ENCODE measurements at places on chromosomes 11 and 22.

DNA sequence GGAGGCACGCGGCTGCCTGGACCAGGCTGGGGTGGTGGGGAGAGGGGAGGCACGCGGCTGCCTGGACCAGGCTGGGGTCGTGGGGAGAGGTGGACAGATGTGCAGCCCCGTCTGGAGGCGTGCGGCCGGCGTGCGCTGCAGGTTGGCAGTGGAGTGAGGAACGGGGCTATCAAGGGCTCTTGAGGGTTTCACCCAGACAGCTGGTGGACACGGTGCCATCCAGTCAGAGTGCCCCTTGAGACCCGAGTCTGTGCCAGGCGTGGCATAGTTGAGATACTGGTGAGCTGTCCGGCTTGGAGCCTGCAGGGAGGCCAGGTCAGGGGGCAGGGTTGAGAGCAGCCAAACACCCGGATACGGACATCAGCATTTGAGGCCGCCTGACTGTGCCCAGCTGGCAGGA, 1.5 kb upstream of the GRAMD4 start:
- no peak for DNase-seq

DNA sequence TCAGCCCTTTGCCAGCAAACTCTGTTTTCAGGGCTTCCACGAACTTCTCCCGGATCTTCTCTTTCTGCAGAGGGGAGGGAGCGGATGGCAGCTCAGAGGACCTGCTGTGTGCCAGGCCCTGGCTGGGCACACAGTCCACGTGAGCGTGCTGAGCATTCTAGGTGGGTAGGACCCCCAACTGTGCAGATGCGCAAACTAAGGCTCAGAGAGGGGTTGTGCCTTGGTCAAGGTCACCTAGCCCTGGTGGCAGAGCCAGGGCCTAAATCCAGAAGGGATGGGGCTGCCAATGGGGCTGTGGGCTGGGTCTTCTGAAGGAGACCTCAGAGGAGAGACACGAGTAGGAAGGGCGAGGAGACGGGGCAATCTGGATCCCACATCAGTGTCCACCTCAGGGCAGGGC, 10.8 kb downstream of the PMM1 start:
- DNase-seq = no peak

GRCh38 chr11:3022300-3022967, 30.3 kb upstream of the NAP1L4 start:
- DNase-seq = no peak

- DNase-seq = no peak
Measured at GRCh38 chr22:39558254-39558727, 12.3 kb upstream of the CACNA1I start.

DNA sequence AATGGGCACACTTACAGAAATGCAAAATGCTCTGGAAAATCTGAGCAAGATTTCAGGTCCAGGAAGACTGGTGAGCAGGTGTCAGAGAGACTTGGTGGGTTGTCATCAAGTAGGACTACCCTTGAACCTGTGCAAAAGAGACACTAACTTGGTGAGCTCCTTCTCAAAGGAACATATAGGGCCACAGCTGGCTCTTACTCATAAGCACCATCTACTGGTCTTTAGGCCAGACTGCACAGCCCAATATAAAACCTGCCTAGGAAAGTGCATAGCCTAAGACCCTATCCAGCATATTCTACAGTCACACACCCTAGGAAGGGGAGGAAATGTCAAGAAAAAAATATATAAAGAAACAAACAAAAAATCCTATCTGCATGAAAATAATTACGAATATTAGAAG, 18.2 kb upstream of the OR10W1 start:
- DNase-seq = no peak

- DNase-seq = no peak
Measured at GRCh38 chr11:69453151-69453550, 28.3 kb upstream of the LINC01488 start.

DNA sequence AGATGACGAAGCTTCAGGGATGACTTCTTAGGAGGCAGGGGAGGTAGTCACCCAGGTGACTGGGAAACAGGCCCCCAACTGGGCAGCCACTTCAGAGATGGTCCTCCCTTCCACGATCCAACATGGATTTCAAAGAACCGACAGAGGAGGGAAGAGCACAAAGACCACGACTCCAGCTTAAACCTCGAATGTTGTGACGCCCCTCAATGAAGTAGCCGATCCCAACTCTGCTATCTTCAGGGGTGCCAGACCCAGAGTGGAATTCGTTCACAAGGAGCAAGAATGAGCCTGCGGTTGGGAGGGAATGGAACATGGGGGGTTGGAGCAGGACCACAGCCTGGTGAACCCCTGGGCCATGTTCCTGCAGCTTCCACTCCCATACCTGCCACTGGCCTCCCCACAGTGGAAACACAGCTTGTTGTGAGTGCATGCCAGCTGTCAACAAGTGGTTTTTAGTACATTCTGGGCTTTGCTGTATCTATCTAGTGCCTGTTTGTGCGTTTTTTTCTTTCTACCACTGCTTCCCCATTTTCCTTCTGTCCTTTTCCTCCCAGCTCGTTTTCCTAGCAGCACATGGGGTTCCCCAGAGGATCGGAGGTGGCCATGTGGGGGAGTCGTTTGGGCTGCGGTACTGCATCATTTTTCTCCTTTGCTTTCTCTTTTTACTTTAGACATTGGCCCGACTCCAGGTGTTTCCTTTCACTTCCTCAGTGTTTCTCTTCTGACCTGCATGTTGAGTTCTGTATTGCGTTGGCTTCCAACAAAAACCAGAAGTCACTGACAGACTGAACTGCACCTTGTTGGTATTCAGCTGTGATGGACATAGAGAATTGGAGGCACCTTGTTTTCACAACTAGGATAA, 65.8 kb downstream of the MORC2 start:
- no peak for DNase-seq

GRCh38 chr11:18669219-18669596, 29.4 kb upstream of the TMEM86A start:
- DNase-seq = no peak

GRCh38 chr11:108009497-108010370, 1.0 kb downstream of the CUL5 start:
- no peak for DNase-seq

- no peak for DNase-seq
Measured at GRCh38 chr22:29225422-29226090, 19.9 kb downstream of the EMID1 start.

DNA sequence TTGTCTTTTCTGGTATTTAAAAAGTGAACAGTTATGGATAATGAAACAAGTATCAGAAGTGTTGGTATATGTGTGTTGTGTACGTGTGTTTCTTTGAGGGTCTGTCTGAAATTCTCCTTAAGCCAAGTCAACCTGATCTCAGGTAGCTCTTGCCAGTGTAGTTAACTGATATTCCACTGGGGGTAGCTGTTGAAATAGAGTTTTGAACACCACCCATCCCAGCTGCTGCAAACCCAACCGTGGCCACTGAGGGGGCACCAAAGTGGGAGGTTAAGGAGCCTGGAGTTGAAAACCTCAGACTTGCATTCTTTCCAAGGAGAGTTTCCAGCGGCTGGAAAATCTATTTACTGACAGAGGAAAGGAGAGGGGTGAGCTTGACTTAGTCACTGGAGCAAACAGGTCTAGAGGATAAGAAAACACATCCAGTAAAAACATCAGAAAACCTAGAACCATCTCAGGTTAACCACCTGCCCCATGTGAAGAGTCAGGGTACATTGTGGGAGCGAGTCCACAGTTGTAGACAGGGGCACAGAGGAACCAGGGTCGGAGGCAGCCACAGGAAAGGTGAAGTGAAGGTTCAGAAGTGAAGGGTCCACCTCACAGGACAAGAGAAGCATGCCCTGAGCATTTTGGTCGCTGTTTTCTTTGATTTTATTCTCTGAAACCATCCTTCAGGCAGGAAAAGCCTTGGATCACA, 8.8 kb upstream of the CUL5 start:
- DNase-seq = no peak

DNA sequence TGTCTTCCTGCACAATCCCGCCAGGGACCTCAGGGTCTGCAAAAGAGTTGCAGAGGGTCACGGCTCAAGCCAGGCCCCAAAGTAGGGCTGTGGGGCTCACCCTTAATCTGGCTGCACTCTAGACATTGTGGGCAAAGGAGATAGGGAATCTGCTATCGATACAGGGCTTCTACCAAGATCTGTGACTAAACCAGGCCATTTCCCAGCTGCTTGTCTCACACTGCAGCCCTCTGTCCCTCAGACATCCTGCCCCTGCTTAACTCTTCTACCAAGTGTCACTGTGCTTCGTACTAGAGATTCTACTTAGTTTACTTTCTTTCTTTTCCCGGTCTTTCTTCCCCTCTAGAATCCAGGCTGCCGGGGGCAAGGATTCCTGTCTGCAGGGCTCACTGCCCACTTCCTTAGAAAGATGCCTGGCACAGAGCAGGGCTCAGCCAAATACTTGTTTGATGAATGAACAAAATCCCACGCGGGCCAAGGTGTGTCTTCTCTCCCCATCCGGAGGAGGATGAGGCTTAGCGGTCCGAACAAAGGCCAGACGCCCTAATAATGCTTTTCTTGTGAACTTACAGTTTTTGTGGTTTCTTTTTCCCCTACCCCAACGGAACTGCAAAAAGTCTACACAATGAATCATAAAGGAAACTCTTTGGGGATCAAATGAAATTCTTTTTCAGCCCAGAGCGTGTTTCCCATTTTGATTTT, 61.3 kb upstream of the ANO1 start:
- DNase-seq = no peak

GRCh38 chr11:46315783-46316563, 31.3 kb upstream of the DGKZ start:
- no peak for DNase-seq

GRCh38 chr11:17597770-17598169, 50.7 kb downstream of the OTOG start:
- DNase-seq = no peak

- DNase-seq = no peak
Measured at GRCh38 chr22:43572710-43573109, 160.9 kb downstream of the MPPED1 start.

DNA sequence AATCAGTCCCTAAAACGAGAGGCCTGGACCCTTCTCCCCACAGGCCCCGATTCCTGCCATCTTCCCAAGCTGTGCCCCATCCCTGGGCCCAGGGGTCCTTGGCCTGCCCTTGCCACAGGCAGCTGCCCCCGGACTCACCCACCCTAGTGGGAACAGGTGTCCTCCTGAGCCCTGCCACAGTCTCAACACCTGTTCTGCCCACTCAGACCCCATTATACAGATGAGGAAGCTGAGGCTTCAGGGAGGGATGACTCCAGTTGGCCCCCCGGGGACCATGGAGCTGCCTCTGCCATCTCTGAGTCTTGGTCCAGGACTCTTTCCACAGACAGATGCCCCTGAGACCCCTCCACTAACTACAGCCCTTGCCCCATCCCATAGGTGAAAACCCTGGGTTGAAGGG, 15.9 kb downstream of the MYBPC3 start:
- DNase-seq = no peak

DNA sequence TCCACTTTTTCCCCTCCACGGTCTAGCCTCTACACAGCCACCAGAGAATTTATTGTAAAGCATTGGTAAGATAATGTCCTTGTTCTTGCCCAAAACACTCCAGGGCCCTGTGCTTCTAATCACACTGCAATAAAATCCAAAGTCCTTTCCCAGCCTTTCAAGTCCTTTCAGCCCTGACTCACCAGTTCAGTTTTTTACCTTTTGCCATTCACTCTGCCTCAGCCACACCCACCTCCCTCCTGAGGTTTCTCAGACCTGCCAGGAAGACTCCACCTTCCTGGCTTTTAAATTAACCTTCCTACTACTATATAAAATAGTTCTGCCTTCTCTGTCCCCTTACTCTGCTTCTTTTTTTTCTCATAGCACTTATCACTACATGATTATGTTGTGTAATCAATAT, 91.0 kb upstream of the ARHGAP32 start:
- no peak for DNase-seq

DNA sequence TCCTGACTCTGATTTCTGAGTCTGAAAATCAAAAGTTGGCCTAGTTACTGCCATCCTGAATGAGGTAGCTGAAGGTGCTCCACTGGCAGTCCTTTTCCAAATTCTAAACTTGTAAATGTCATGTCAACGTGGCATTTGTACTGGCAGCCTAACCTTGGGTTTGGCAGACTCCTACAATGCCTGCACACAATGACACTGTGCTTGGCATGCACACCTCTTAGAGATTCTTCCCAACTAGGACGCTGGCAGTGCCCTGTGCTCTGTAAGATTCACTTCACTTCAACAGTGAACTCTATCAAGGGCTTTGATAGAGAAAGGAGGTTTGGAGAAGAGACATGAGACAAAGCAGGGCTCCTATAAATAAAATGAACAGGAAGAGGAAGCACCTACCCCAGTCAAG, 21.9 kb upstream of the PPP2R1B start:
- DNase-seq = no peak

- no peak for DNase-seq
Measured at GRCh38 chr11:8219257-8220021, 44.2 kb downstream of the LMO1 start.

DNA sequence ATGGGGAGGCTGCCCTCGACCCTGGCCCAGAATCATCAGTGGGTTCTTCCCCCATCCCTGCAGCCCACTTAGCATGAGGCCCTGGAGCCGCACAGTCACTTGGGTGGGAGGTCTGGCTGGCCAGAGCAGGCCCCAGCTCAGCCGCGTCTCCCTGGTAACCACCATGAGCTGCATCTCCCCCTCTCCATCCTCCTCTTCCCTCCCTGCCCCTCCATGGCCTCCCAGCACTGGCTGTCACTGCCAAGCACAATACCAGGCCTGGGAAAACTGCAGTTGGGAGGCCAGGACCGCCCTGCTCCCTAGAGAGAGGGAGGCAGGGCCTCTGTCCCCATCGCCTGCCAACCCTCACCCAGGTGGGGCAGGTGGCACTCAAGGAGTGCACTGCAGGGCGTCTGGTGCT, 8.0 kb downstream of the CSDC2 start:
- DNase-seq = no peak

- no peak for DNase-seq
Measured at GRCh38 chr11:102153082-102153481, 42.8 kb downstream of the YAP1 start.

GRCh38 chr11:73239111-73239521, 21.0 kb downstream of the P2RY2 start:
- DNase-seq = no peak
